Bladder microvascular endothelial cell (primary cell): ENCODE measurements at places on chromosomes 1 and 21. TPM values are rescaled to one million over a fixed set of nuclear protein-coding genes. Genes with fewer than 3 reads are reported as not detected.

The IL20 gene
- not detected in 2 replicates for total RNA-seq

The HOOK1 gene
- total RNA-seq: 0.19 TPM in 1 of 2 replicates, not detected in the other

The IVL gene
- total RNA-seq: not detected in 2 replicates

The FABP3 gene
- total RNA-seq: 0.57 and 5.5 TPM in 2 replicates

The PGLYRP4 gene
- not detected in 2 replicates for total RNA-seq

The DNALI1 gene
- 0.65 and 1.2 TPM in 2 replicates for total RNA-seq

The HCN3 gene
- total RNA-seq: 0.32 and 1.0 TPM in 2 replicates

The AGT gene
- not detected in 2 replicates for total RNA-seq

The C1orf115 gene
- total RNA-seq: 47.3 and 93.7 TPM in 2 replicates

The LCE2B gene
- not detected in 2 replicates for total RNA-seq

The ITLN2 gene
- total RNA-seq: not detected in 2 replicates

The HFM1 gene
- 0.19 and 0.32 TPM in 2 replicates for total RNA-seq

The ENTREP3 gene
- 3.4 and 7.2 TPM in 2 replicates for total RNA-seq

The SLC25A34 gene
- total RNA-seq: under 0.01 and 0.44 TPM in 2 replicates

The GIPC2 gene
- 14.4 and 21.7 TPM in 2 replicates for total RNA-seq

The VHLL gene
- 0.19 TPM in 1 of 2 replicates, not detected in the other for total RNA-seq

The ABCA4 gene
- 2.6 and 260 TPM in 2 replicates for total RNA-seq

The ITPKB gene
- 21.4 and 38.4 TPM in 2 replicates for total RNA-seq

The DMRTB1 gene
- not detected in 2 replicates for total RNA-seq

The GABRD gene
- total RNA-seq: 0.13 and 0.81 TPM in 2 replicates

The NMNAT2 gene
- 0.32 and 0.82 TPM in 2 replicates for total RNA-seq

The CADM3 gene
- total RNA-seq: under 0.01 and 0.06 TPM in 2 replicates

The LCE1F gene
- total RNA-seq: not detected in 2 replicates

The TINAGL1 gene
- 331 and 542 TPM in 2 replicates for total RNA-seq

The GPR157 gene
- 2.1 and 4.8 TPM in 2 replicates for total RNA-seq

The FLVCR1 gene
- 7.8 and 8.6 TPM in 2 replicates for total RNA-seq

The VPS45 gene
- 18.6 and 43.3 TPM in 2 replicates for total RNA-seq

The PRRC2C gene
- 29.0 and 76.5 TPM in 2 replicates for total RNA-seq

The MARK1 gene
- 0.32 and 4.3 TPM in 2 replicates for total RNA-seq

The TRIM63 gene
- under 0.01 TPM in 1 of 2 replicates, not detected in the other for total RNA-seq

The GJA4 gene
- 2.6 and 130 TPM in 2 replicates for total RNA-seq

The COL18A1 gene
- total RNA-seq: 184 and 311 TPM in 2 replicates

The LCK gene
- total RNA-seq: 0.16 TPM in 1 of 2 replicates, not detected in the other

The RNASEL gene
- total RNA-seq: 2.3 TPM in 2 replicates

The MAEL gene
- not detected in 2 replicates for total RNA-seq

The C1orf122 gene
- 7.4 and 8.8 TPM in 2 replicates for total RNA-seq

The BNIPL gene
- total RNA-seq: under 0.01 and 0.57 TPM in 2 replicates

The DMBX1 gene
- not detected in 2 replicates for total RNA-seq

The FHAD1 gene
- 0.16 and 0.19 TPM in 2 replicates for total RNA-seq

The PRKCZ gene
- 1.6 and 28.6 TPM in 2 replicates for total RNA-seq

The CLCNKA gene
- total RNA-seq: not detected in 2 replicates

The TFF2 gene
- total RNA-seq: not detected in 2 replicates

The SDC3 gene
- 5.3 and 44.7 TPM in 2 replicates for total RNA-seq

The PAQR7 gene
- 4.5 and 9.1 TPM in 2 replicates for total RNA-seq

The YRDC gene
- 12.5 and 18.0 TPM in 2 replicates for total RNA-seq

The SPATA17 gene
- total RNA-seq: 0.06 TPM in 1 of 2 replicates, not detected in the other

The FASLG gene
- total RNA-seq: not detected in 2 replicates

The PRELP gene
- total RNA-seq: not detected in 2 replicates

The UROD gene
- total RNA-seq: 234 and 261 TPM in 2 replicates

The TMEM240 gene
- 2.1 and 2.4 TPM in 2 replicates for total RNA-seq

The B3GALT5 gene
- total RNA-seq: under 0.01 and 0.06 TPM in 2 replicates

The FOXJ3 gene
- 13.4 and 41.2 TPM in 2 replicates for total RNA-seq

The STUM gene
- under 0.01 and 0.57 TPM in 2 replicates for total RNA-seq

The AZIN2 gene
- total RNA-seq: 0.16 and 0.76 TPM in 2 replicates
